Skin of body (tissue), 3 donors: ENCODE measurements at places on chromosomes 5 and 9. TPM values are rescaled to one million over a fixed set of nuclear protein-coding genes. Genes with fewer than 3 reads are reported as not detected.

- no peak for DNase-seq
Measured at GRCh38 chr9:125797930-125798329, 50.8 kb downstream of the PBX3 start.

- no peak for DNase-seq
Measured at GRCh38 chr9:124264823-124265233, 7.1 kb downstream of the NEK6 start.

The OBP2A gene
- total RNA-seq, result not detected

DNA sequence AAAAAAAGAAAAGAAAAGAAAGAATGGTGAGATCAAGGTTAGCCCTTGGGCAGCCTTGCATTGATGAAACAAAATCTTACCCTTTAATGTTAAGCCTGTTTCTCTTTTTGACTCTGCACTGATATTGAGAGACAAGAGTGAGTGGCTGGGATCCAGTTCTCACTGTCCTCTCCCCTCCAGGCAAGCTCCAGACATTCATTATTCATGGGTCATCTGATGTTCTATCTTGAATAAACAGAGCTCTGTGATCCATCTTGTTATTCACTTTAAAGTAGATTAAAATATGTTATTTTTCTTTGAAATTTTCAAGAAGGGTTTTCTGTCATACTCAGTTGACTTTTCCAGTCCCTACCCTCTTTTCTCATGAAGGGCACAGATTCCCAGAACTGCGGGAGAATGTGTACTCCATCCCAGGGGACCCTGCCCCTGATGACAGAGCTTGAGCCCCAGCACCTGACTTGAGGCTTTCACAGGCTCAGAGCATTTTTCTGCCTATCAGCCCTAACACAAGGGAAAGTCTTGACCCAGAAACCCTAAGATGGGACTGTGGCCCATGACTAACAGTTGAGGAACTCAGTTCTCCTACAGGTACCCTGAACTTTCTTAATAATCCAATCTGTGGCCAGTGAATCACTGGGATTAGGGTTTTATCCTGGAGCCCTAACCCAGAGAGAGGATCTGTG lies 24.1 kb downstream of the ACTL7B start:
- no peak for DNase-seq

The EIF4E1B gene
- not detected for total RNA-seq

GRCh38 chr9:5629312-5630080 lies 589 bp downstream of the RIC1 start:
- DNase-seq, result peak; percentile 64

DNA sequence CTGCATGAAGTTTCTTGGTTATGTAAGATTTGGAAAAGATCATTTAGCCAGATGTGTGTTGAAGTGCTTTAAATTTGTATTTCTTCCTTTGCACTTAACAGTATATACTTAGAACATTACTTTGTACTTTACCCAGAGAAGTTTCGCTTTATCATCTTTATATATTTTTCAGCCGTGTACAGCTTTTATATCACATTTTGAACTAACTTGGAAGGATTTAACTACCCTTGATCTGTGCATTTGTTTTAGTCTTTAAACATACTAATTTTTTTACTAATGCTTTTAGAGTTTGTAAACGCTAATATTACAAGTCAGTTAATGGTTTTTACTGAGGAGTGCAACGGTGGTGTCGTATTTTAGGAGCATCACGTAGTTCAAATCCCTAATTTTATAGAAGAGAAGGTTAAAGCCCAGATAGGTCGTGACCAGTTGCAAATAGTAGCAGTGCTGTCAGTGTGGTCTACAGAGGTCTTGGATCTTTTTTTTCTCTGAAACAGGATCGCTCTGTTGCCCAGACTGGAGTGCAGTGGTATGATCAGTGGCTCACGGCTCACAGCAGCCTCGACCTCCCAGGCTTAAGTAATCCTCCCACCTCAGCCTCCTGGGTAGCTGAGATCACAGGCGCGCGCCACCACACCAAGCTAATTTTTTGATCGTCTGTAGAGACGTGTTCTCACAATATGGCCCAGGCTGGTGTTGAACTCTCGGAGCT lies 2.0 kb downstream of the MATR3 start:
- no peak for DNase-seq

DNA sequence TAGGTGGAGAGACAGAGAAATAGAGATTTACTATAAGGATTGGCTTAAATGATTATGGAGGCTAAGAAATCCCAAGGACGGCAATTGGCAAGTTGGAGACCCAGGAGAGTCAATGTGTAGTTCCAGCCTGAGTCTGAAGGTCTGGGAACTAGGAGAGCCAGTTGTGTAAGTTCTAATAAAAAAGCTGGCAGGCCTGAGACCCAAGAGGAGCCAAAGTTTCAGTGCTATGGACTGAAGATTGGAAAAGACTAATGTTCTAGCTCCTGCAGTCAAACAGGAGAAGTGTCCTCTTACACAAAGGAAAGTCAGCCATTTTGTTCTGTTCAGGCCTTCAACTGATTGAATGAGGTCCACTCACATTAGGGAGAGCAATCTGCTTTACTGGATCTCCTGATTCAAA lies 50.0 kb downstream of the NMUR2 start:
- DNase-seq, result no peak
